Stimulated activated CD4-positive, alpha-beta T cell treated with anti-CD3 and anti-CD28 coated beads, Interleukin-15, amount 100 ng/mL, for 48 hours (primary cell): ENCODE measurements at places on chromosomes 7 and 10.
A peak's percentile ranks its signal among the peaks of the same experiment; 100 is the strongest.

GRCh38 chr10:122733931-122734665 lies 34.5 kb upstream of the C10orf120 start:
- no peak for DNase-seq

- DNase-seq: no peak
Measured at GRCh38 chr10:102208311-102209035, 17.6 kb upstream of the ELOVL3 start.

GRCh38 chr7:82810558-82811259 lies 352.0 kb downstream of the PCLO start:
- DNase-seq: no peak

- DNase-seq: no peak
Measured at GRCh38 chr7:78463039-78463438, 664.5 kb downstream of the PHTF2 start.

DNA sequence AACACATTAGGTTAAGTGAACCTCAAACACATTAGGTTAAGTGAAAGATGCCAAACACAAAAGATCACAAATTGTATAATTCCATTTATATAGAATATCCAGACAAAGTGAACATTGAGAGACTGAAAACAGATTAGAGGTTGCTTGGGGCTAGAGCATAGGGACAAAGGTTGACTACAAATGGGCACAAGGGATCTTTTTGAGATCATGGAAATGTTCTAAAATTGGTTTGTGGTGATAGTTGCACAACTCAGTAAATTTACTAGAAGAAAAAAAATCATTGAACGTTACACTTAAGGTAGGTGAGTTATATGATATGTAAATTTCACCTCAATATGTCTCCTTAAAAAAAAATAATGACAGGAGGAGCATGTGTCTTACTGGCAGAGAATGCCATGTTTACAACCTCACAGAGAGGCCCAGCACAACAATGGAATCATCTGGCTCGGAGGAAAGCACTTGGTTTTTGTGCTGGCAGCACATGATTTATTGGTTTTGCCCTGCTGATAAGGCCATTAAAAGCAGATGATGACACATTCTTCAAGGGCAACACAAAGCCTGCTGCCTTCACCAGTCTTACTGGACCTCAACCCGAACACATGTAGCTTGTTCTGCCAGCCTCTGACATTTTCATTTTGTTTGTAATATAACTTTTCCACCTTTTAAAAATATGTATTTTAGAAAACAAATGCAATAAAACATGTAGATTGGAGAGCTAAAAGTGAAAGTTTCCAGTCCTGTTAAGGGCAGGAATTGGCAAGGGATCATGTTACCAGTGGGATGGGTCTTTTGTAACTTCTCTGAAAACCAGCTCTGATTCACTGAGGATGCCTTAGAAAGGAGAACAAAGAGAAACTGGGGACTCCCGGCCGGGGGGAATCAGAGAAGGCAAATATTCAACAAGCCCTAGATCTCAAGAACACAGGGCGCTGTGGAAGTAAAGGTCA lies 11.9 kb upstream of the LMOD2 start:
- no peak for DNase-seq

- DNase-seq: no peak
Measured at GRCh38 chr7:8236780-8237407, 25.1 kb downstream of the ICA1 start.

- peak; percentile 36 for DNase-seq
Measured at GRCh38 chr10:99658622-99659030, 683 bp upstream of the ENTPD7 start.

DNA sequence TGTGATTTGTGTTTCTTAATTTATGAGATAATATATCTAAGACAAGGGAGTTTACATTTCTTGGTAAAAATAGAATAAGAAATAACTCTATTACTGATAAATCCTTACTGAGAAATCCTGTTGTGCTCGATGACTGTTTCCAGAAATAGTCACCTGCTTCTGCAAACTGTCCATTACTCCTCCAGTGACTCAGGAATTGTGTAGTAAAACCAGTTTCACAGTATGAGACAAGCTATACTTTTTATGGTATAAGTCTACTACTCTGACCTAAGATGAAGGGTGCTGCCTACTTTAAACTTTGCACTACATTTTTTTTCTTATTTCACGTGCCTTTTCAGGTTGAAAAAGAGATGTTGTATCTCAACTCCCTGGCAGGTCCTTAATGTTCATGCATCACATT lies 6.8 kb upstream of the ANKRD22 start:
- no peak for DNase-seq

DNA sequence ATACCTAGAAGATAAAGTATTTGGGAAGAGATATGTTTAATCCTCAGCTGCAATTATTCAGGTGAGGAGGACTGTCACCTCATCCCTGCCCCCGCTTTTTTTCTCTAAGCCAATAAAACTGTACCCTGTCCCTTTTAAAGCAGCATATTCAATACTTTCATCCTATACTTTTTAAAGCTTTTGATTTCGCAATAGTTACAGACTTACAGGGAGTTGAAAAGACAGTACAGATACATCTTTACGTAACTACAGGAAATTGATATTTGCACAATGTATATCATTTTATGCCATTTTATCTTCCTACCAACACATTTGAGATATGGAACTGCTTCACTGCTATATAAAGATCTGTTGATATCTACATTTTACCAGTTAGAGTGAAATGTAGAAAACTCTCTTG lies 47.6 kb downstream of the STK17A start:
- no peak for DNase-seq

DNA sequence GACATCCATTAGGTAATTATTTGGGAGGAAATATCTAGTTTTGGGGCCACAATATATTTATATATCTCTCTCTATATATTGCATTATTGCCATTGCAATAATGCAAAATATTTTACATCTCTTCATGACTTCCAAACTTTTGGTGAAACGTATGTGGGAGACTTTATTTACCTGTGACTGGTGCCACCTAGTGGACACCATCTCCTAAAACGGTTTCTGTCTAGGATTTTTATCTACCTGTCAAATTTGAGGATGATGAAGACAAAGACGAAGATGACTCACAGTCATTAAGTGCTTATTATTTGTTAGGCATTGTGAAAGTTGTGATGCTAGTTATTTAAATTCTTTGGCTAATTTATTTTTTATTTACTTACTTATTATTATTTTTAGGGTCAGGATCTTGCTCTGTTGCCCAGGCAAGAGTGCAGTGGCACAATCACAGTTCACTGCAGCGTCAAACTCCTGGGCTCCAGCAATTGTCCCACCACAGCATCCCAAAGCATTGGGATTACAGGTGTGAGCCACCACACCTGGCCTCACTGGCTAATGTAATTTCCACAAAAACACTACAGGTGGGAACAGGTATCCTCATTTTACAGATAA lies 18.7 kb upstream of the CBLL1 start:
- peak; percentile 3 for DNase-seq

DNA sequence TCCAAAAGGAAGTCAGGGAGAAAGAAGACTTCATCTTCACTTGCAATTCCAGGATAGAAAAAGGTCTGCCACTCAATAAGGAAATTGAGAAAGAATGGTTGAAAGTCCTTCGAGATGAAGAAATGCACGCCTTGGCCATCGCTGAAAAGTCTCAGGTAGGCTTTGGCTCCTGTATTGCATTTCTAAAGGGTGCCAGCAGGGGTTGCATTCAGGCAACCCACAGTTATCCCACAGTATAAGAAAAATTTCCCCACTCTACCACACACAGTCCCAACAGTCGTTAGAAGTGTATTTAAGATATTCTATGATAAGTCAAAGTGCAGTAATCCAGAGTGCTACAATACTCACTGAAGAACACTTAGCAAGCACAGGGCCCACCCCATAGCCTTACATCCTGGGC lies 93.4 kb upstream of the FGL2 start:
- DNase-seq: no peak

- no peak for DNase-seq
Measured at GRCh38 chr7:50152486-50152885, 59.4 kb upstream of the ZPBP start.

DNA sequence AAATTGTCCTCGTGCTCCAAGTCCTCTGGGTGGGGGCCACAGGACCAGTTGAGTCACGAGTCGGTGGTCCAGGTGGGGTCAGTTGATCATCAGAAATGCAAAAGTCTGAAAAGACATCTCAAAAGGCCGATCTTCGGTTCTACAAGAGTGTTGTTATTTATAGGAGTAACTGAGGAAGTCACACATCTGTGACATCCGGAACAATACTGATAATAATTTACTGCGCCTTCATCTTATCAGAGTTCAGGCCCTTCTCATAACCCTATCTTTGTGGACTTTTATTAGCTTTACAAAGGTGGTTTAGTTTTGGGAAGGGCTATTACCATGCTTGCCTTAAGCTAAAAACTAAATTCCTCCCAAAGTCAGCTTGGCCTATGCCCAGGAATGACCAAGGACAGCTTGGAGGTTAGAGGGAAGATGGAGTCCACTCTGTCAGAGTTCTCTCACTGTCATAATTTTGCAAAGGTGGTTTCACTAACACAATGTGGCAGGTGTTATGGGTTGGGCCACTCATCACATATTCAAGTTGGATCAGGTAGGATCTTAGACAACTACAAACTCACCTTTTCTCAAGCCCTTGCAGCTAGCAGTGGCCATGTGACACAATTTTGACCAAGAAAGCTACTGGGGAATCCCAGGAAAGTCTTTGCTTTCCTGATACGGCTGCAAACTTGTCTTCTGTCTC lies 54.7 kb upstream of the CHST3 start:
- DNase-seq: no peak

DNA sequence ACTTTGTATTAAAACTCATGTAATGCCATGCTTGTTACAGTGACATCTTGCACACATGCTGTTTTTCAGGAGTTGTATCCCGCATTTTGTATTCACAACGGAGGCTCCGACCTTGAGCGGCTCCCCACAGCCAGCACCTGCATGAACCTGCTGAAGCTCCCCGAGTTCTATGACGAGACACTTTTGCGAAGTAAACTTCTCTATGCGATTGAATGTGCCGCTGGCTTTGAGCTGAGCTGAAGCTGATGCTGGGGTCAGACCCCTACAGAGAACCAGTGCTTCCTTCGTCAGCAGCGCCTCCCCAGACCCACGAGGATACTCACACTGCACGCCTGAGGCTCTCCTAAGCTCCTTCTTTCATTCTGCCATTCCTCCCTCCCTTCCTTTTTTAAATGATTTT lies 69.3 kb upstream of the DNAJB6 start:
- no peak for DNase-seq

GRCh38 chr7:16070806-16071205 lies 350.5 kb downstream of the CRPPA start:
- no peak for DNase-seq

- DNase-seq: peak; percentile 1
Measured at GRCh38 chr7:47179812-47180515, 401.9 kb downstream of the TNS3 start.

DNA sequence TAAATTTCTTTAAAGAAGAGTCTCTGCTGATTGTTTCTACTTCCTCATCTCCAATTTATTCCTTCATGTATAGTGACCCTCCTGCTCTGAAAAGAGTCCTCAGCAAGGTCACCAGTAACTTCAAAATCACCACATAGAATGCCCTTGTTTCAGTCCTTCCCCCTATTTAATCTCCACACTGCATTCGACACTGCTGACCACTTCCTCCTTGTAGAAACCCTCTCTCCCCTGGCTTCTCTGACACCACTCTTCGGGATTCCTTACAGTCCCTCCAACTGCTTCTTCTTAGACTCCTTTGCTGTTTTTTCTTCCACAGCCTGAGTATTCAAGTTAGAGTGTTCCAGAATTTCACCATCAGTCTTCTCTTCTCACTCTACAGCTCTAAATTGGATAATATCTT lies 89.5 kb downstream of the VPS41 start:
- DNase-seq: no peak

- DNase-seq: no peak
Measured at GRCh38 chr10:4141471-4141870, 356.5 kb upstream of the KLF6 start.

DNA sequence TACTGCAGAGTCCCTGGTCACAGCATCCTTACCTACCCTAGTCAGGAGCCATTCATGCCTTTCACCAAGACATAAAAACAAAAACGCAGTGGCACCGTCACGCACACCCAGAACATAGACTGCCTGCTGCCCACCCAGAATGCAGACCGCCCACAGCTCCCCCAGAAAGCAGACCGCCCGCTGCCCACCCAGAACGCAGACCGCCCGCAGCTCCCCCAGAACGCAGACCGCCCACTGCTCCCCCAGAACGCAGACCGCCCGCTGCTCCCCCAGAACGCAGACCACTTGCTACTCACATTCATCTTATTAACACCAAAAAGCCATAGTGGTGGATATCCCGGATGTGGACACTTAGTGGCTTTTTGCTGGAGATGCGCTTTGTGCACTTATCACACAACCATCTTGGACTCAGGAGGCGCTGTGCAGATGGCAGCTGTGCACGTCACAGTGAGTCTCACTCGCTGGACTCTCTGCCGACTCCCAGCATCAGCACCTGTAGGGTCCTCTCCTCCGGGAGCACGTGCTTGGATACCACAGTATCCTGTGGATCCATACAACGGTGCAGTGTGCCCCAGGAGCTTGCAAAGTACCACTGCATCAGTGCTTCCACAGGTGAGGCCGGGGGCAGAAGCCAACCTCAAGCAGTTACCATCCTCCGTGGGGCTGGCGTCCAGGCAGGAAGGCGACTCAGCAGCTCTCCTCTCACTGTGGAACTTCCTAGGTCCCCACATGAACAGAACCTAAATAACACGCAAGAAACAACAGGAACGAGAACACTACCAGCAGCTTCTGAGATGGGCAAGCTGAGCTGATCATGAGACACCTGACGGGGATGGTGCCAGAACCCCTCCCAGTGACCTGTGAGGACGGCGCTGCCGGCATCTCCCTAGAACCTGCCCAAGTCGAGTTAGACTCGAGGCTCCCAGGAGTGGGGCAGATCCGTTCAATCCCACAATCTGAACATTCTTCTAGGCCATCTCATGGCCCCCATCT lies 161.0 kb downstream of the DIP2C start:
- DNase-seq: no peak

DNA sequence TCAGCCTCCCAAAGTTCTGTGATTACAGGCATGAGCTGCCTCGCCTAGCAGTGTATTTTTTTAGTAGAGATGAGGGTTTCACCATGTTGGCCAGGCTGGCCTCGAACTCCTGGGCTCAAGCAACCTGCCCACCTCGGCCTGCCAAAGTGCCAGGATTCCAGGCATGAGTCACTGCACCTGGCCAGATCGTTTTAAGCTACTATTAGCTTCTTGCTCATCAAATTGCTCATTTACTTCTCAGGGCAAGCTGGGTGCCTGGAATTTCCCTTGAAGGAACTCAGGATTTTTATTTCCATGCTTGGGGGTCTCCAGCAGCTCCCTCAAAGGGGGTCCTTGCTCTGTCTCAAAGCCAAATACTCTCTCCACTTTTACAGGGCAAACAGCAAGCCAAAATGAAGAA lies 798.0 kb upstream of the AUTS2 start:
- no peak for DNase-seq

GRCh38 chr7:19988860-19989259 lies 215.4 kb upstream of the TMEM196 start:
- DNase-seq: no peak

- DNase-seq: peak; percentile 19
Measured at GRCh38 chr7:90211391-90212148, at the start of gene STEAP2. Gene STEAP2, plus strand, starts transcription at chr7:90211740. Its CDS starts 13,343 bp downstream, at chr7:90225083.

GRCh38 chr7:112782498-112782897 lies 7.7 kb downstream of the TMEM168 start:
- DNase-seq: no peak

- DNase-seq: peak; percentile 76
Measured at GRCh38 chr7:51123322-51124019, 193.1 kb downstream of the COBL start.
